Effector CD8-positive, alpha-beta T cell (primary cell): ENCODE measurements at places on chromosomes 2 and 18.

- DNase-seq = no peak
Measured at GRCh38 chr2:205717999-205718398, 35.7 kb downstream of the NRP2 start.

DNA sequence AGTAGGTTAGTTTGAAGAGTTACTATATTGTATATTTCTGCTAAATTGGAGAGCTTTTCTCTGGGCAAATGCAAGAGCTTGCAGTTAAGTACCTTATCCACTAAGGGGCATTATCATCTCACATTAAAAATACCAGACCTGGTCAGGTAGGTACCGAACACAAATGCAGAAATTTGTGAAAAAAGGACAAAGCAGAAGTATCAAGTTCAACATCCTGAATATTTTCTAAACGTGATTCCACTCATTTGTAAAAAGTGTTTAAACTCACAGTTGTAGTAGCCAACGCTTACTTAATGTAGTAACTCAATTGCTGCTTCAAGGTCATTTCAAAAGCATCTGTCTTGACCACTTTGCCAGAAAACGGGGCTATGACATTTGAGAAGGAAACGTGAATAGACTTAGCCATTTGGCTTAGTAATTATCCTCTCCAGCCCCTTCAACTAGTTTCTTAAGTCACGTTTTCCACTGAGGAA is 52.1 kb downstream of the CYRIA start:
- DNase-seq = no peak

DNA sequence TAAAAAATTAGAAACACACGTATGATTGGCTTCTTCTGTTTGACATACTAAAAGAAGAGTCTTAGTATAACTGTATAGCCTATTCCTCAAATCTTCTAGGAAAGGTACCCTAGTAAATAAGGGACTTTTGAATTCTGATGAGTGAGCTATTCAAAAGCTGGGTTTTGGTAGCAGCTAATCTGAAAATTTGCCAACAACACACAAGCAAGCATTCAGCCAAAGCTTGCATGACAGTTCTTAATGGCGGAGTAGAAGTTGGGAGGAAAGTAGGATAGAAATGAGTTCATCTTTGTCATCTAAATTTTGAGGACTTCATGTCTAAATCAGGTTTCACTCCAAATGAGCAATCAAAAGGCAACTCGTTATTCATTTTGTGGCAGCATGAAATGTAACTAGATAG is 813.0 kb downstream of the MBD2 start:
- DNase-seq = no peak

DNA sequence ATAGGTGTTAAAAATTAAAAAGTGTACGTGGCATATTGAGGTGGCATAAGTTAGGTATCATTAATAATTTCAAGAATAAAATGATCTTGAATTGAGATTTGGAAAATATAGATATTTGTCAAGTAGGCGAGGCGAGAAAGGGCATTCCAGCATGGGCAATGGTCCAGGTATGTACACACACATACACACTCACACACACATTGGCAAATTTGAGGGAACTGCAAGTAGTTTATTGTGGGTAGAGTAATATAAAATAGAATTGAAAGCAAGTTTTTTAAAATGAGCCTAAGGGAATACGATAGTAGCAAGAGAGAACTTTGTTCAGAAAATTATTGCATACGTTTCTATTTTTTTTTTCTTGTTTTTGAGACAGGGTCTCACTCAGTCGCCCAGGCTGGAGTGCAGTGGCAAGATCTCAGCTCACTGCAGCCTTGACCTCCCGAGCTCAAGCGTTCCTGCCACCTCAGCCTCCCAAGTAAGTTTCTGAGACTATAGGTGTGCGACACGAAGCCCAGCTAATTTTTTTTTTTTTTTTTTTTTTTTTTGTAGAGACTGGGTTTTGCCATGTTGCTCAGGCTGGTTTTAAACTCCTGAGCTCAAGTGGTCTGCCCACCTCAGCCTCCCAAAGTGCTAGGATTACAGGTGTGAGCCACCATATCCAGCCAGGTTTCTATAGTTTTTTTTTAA is 96.7 kb upstream of the SLC39A10 start:
- DNase-seq = no peak

- DNase-seq = no peak
Measured at GRCh38 chr18:79309614-79310358, 85.9 kb upstream of the NFATC1 start.

DNA sequence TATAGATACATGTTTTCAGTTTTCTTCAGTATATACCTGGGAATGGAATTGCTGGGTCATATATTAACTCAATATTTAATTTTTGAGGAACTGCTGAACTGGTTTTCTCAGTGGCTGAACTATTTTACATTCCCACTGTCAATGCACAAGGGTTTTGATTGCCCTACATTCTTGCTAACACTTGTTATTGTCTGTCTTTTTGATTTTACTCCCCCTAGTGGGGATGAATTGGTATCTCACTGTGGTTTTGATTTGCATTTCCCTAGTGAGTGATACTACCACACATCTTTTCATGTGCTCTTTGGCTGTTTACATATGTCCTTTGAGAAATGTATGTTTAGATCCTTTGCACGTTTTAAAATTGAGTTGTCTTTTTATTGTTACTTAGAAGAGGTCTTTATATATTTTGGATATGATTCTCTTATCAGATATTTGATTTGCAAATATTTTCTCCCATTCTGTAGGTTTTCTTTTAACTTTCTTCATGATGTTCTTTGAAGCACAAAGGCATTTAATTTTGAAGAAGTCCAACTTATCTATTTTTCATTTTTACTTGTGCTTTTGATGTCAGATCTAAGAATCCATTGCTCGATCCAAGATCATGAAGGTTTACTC is 36.2 kb downstream of the ASB1 start:
- DNase-seq = no peak

GRCh38 chr2:72081451-72081850 is 66.2 kb downstream of the CYP26B1 start:
- DNase-seq = no peak

DNA sequence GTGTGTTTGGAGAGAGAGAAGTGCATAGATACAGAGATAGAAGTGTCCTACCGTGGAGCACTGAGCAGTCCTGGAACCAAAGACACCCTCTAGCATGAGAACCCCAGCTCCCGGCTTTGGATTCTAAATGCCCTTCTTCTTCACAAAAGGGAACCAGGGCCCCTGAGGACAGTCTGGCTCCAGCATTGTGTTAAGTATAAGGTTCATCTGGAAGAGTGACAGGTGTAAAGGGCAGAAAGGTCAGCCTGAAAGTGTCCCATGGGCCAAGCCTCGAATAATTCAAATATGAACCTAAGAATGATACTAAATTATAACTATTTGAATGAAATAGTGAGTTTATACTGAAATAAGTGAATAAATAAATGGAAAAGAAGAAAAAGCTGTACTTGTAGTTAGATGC is 109.7 kb downstream of the SNTG2 start:
- no peak for DNase-seq
